Aorta (tissue), 5 donors: ENCODE measurements at places on chromosomes 4 and X. TPM values are rescaled to one million over a fixed set of nuclear protein-coding genes. Genes with fewer than 3 reads are reported as not detected.

The XAGE1A gene
- not detected for total RNA-seq

The TEX13D gene
- total RNA-seq, result not detected

The CSN1S1 gene
- total RNA-seq, result not detected

The REPS2 gene
- total RNA-seq, result 6.2 TPM

The NONO gene
- 191 TPM for total RNA-seq

The TMEM33 gene
- 33.9 TPM for total RNA-seq

The BTC gene
- total RNA-seq, result 10.0 TPM

- DNase-seq, result no peak
These were observed 5.5 kb downstream of the ARHGAP36 start for GRCh38 chrX:131063613-131064012.

- no peak for DNase-seq
These were observed 19.4 kb downstream of the SORBS2 start for GRCh38 chr4:185792384-185793115.

DNA sequence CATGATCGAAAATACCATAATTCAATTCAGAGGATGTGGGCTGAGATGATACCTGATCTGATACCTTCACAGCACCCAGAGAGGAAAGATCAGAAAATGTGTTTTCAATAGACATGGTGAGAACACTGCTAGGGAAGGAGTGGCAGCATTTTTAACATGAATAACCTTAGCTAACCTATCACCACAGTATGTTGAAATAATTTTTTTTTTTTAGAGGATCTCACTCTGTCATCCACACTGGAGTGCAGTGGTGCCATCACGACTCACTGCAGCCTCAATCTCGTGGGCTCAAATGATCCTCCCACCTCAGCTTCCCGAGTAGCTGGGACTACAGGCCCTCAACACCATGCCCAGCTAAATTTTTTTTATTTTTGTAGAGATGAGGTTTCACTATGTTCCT is 90.5 kb upstream of the RAPGEF2 start:
- DNase-seq, result no peak

DNA sequence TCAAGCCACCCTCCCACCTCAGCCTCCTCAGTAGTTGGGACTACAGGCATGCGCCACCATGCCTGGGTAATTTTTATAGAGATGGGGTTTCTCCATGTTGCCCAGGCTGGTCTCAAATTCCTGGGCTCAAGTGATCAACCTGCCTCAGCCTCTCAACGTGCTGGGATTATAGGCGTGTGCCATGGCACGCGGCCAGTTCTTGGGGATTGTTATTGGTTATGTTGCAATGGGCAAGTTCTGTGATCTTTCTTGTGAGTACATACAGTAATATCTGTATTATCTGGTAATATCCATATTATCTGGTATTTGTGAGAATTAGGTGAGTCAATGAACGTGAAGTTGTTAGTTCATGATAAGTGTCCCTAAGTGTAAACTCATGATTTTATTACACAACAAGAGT is 90.3 kb upstream of the TBL1X start:
- DNase-seq, result no peak

DNA sequence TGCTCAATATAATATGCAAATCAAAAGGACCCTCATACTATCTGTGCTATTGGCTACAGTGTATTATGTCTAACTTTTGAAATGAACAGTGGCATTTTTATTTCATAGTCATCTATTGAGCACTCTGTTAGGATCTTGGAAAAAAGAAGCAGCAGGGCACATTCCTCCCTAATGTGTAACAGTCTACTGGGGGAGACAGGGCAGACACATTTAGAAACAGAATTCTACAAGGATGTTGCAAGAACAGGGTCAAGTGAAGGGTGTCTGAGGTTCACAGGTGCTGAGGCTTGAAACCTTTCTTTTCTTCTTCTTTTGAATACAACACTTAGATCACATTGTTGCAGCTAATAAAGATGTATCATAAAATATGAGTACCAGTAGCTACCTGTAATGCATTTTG is 129.7 kb upstream of the SLC4A4 start:
- no peak for DNase-seq

GRCh38 chr4:1209821-1210220 is 37.4 kb upstream of the SPON2 start:
- peak; percentile 89 for DNase-seq

GRCh38 chr4:176340871-176341685 is 21.3 kb downstream of the SPCS3 start:
- no peak for DNase-seq

DNA sequence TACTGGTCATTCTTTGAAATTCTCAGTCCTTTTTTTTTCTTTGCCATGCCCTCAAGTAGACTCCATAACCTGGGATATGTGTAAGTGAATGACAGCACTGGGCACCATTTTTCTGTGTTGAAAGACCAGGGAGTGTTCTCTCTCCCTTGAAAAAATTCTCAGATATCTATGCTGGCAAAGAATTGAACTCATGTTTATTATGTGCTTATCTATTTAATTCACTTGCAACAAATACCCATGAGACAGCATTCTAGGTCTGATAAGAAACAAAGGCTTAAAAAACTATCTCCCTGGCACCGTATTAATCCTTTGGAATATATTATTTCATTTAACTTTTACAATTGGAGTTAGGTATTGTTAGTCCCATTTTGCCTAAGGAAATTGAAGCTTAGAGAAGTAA is 36.7 kb downstream of the LARP7 start:
- DNase-seq, result no peak

DNA sequence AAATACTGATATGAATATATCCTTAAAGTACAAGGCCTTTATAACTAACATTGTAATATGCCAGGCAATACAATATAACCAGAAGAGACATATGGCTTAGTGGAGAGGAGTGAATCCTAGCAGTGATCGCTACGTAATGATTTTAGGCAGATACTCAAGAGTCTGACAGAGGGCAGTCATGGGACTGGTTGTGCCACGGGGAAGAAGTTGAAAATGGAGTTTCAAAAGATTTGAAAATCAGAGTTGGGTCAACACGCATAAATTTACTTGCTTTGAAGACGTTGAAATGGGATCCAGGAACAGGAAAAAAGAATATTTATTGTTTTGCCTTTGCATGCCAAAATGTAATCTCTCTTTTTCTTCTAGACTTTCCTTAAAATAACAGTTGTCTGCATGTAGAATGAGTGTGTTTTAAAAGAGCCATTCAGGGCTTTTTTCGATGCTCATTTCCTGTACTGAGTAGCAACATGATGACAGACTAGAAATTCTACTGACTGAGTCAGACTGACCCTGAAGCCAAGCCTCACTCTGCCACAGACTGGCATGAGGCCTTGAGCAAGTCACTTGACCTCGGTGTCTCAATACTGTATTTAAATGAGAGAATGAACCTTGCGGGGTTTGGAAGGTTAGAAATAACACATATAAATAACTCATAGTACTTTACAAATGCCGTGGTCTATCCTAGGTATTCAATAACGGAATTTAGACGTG is 8.1 kb upstream of the SMS start:
- peak; percentile 77 for DNase-seq
